ENCODE measurements at places on chromosomes 7 and 10.

GRCh38 chr7:154837622-154838021, 165.3 kb downstream of the PAXIP1 start:
- no peak for DNase-seq

DNA sequence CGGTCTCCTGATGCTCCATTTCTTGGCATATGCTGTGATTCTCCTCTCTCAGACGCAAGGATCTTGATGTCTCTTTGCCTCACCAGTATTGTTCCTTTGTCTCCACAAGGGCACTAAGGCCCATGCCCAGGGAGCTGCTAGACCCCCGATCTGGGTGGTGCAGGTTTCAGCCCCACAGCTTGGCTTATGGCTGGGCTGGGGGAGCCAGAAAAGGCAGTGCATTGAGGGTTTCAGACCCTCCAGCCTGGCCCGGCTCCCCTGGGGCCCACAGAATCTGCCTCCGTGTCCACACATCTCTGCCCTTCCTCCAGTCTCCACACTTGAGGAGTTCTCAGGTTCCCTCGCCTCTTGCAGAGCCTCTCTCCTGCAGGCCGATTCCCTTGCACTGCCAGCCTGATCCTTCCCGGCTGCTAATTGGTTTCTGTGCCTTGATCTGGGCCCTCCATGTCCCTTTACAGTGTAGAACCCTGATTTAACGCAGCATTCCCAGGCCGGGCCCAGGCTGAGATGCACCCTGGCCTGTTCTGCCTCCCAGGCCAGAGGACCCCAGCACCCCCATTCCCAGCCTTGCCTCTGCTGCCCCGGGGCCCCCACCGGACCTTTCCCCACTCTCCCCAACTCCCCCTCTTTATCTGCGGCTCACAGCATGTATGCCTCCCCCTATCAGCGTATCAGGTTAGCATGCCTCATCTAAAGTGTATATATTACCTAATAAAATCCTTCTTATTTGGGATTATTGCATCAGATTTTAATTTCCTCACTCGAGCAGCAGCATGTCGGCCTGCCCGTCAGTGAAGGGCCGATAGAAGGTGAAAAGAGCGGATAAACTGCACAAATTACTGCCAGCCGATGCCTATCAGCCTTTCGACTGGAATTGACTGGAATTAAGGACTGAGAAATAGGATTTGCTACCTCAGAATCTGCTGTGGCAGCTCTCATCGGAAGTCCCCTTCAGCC, 145.7 kb downstream of the C10orf105 start:
- DNase-seq, result no peak

GRCh38 chr10:130180416-130180815, 44.2 kb downstream of the GLRX3 start:
- DNase-seq, result no peak

- no peak for DNase-seq
Observed at GRCh38 chr7:11294965-11295364, 321.3 kb downstream of the PHF14 start.

GRCh38 chr7:131087756-131088658, 239.7 kb upstream of the MKLN1 start:
- no peak for DNase-seq

DNA sequence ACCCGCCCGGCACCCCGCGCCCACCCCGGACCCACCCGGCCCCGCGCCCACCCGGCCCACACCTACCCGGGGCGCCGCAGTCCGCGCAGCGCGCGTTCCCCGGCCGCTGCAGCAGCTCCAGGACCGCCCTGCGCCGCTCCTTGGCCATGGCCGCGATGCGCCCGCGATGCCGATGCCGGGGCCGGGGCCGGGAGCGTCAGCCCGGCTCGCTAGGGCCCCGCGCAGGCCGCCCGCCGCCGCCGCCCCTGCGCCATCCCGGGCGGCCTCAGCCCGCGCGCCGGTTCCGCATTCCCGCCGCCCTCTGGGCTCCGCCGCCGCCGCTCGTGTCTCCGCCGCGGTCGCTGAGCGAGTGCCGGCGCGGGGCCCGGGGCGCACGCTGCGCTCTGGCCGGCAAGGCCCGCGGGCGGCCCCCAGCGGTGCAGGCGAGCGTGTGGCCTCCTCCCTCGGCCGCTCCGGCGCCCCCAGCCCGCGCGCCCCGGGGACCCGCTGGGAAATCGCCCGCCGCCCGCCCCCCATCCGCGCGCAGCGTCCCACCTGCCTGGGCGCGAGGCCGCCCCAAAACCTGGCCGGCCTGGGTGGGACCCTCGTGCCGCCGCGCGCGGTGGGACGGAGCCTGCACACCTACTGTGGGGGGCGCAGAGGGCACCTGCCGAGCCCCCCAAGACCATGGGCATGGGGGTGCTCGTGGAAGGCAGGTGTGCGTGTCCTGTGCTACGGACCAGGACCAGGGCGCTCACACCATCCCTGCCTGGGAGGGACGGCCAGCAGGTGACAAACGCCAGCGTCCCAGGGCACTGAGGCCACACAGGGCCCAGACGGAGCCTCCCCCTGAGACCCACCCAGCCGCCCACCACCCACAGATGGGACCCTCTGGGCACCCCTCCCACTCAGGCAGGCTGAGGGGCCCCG, at the start of gene ADAP1:
ADAP1 (minus strand) TSS at position 351 of the 909 bp plus-strand sequence; CDS start at position 148, 203 bp downstream.
- DNase-seq, result peak; percentile 49

- no peak for DNase-seq
Observed at GRCh38 chr7:140476698-140477261, 2.5 kb downstream of the MKRN1 start.

DNA sequence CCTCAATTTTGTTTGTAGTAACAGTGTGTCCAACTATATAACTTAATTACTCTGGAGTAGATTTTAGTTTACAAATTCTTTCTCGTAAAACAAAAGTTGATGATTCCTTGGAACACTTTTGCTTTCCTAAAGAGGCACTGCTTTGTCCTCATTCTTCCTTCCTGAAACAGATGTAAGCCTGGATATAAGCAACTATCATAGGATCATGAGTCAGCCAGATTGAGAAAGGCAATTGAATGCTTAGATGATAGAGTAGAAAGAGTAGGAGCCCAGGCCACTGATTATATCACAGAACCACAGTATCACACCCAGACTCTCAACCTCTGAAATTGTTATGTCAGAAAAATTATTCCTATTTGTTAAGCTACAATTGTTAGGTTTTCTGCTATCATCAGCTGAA, 69.9 kb downstream of the TMEM106B start:
- no peak for DNase-seq

GRCh38 chr10:130326954-130327353, 190.8 kb downstream of the GLRX3 start:
- no peak for DNase-seq

DNA sequence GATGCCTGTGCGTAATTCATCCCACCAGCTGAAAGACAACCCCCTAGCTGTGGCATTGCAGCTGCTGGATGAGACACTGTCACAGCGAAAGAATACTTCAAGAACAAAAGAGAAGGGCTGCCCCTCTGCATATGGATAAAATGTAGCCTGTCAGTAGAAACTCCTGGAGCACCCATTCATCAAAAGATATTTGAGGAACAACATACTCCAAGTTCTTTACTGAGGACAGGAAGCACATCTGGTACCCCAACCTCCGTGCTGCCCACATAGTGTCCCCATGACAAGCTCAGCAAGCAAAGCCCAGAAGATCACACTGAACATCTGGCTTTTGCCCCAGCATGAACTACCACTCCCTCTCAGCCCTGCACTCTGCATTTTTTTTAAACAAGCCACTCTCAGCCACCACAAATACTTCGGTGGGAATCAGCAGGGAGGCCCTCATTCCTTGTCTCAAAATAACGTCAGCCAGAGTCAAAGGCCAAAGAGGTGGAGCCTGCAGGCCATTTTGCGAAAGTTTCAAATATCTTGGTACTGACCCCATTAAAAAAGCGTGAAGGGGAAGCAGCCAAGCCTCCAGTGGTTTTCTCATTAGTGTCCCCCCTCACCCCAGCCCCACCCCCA, 1.7 kb downstream of the CREB3L2 start:
- DNase-seq, result no peak

DNA sequence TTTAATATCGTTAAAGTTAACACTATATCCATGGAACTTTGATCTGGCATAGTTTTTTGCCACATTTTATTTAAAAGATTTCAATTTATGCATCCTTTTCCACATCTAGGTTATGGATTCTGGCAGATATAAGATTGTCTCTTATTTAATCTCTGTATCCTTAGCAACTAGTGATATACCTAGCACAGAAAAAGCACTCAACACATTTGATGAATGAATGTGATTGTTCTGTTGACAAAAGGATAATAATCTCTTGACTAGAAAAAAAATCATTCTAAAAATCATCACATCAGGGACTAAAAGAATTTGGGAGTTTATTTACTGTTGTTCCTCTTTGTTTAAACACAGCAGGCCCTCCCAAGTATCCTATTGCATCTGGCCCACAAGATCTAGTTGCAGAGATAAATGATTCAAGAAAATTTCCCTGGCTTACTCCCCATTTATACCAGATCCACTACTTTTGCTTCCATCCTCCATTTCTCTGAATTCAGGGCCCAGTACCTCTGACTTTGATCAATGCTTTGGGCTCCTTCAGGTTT, 84.0 kb upstream of the C1GALT1 start:
- no peak for DNase-seq

DNA sequence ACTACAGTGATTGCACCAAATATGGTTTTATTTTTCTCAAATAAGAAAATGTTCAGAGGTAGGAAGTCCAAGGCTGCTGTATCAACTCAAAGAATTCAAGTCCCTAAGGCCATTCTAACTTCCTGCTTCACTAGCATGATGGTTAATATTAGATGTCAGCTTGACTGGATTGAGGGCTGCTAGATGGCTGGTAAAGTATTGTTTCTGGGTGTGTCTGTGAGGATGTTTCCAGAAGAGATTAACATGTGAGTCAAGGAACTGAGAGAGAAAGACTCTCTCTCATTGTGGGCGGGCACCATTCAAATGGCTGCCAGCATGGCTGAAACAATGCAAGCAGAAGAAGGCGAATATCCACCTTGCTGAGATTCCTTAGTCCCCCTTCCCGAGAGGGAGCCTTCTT, 77.4 kb upstream of the NRBF2 start:
- no peak for DNase-seq

GRCh38 chr7:31890198-31890597, 180.0 kb downstream of the PDE1C start:
- no peak for DNase-seq

DNA sequence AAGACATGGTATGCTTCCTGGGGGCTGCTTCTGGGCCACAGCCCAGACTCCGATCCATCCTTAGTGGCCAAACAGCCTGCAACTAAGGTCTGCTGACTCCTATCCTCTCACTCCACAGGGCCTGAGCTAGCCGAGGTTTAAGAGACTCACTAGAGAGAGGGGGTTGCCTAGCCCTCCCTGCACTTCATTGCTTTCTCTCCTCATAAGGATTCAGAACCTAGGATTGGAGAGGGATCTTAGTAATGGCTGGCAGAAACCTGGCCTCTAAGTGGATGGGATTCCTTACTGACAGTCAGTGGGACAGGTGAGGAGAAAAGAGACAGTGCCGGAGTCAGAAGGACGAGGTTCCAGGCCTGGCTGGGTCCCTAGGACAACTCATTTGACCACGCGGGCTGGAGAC, 8.2 kb upstream of the DDIT4 start:
- no peak for DNase-seq

DNA sequence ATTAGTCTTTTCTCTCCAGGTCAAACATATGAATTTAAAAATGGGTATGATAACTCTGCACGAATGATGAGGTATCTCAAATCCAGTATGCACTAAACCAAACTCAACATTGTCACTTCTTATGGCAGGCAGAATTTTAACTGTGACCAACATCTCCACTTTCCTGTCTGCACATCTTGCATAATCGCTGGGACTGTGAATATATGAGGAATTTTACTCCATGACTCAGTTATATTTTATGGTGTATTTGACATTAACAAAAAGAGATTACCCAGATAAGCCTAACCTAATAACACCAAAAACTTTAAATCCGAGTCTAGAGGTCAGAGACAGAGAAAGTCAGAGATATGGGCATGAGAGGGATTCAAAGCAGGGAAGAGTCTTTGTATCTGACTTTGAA, 454.5 kb upstream of the SEMA3D start:
- DNase-seq, result no peak

DNA sequence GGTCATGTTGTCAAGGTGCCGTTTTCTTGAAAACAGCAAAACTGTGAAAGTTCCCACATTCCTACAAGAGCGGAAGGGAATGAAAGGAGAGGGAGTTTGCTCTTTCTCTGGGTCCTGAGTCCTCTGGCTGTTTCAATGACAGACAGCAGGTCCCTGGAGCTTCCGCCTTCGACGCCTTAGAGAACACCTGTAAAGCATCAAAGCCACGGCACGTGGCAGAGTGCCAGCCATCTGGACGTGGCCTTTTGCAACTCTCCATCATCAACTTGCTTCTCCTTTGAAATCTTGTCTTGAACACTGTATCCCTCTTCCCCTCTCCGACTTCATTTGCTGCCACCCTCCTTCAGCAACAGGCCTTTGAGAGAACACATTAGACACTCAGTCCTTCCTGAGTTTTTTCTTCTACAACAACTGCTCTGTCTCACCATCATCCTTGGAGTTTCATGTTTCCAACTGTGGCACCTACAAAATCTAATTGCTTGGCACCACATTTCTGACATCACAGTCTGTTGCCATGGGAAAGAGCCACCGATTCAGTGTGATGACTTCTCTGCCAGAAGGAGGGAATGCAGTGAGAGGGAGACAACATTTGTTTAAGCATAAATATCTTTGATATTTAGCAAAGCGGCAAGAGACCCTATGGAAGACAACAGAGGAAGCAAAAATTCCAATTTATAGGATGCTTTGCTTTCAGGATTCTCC, 204.9 kb upstream of the PTER start:
- no peak for DNase-seq

DNA sequence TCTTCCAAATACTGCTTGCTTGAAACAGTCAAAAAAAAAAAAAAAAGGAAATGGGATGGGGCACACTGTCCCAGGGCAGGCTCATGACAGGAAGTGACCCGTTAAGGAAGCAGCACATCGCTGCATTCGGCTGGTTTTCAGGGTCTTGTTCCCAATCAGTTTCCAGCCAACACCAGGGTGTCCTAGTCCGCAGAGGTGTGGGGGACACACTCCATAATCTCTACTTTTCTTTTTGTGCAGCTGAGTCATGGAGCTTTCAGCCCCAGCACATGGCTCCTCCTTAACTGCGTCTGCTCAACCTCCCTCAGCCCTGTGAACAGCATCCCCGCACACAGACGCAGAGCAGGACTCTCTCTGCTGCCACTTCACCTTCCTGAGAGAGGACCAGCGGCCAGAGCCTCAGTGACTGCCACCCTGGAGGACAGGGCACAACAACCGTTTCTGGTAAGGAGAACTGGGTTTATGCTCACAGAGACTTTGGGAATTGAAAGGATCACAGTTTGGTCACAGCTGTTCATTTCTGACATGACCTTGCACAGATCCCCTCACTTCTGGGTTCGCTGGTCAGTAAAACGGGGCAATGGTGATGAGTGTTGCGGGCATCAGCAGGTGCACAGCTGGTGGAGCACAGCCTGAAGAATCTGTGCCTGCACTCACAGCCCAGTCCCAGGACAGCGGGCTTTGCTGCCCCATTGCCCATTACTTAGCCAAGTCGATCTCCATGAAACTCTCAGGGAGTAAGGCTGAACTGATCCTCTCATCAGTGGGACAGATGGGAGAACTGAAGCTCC, at the start of gene GIMAP5:
GIMAP5 (plus strand) TSS at position 154 of the 791 bp plus-strand sequence. CDS start 3,467 bp downstream, outside the sequence.
- DNase-seq, result peak; percentile 52

- no peak for DNase-seq
Observed at GRCh38 chr10:117477211-117477947, 65.2 kb upstream of the EMX2 start.

All from central memory CD4-positive, alpha-beta T cell (primary cell).